CD4-positive, alpha-beta T cell treated with Interleukin-15 for 1 hour (primary cell): ENCODE measurements at places on chromosomes 5 and 9.
A peak's percentile ranks its signal among the peaks of the same experiment; 100 is the strongest.

DNA sequence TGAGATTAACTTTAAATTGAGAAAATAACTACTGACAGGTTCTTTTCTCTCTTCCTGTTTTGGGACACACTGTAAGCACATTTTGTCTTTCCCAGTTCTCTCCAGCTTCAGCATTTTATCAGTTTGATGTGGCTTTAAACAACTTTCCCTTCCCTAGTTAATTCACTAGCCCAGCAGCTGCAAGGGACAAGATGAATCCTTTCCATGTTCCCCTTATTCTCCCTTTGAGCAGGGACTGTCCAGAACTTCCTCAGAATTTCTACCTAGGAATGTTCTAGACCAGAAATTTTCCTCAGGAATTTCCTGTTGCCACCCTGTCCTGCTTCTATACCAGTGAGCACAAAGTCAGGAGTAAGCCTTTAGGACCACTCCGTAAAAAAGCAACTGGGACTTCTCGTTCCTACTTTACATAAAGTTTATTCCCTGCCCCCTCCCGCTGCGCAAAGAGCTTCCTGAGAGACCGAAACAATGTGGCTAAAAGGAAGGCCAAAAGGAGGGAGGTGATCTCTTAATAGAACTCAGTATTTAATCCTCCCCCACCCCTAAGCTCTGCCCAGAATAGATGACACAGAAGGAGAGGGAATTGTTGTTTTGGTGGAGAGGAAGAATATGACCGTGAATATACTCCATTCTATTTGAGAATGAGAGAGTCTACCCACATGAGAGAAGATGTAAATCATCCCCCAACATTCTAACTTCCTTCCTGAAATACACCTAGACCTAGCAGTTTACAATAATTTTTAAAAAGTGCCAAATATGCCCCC lies 61.9 kb downstream of the GLIS3 start:
- DNase-seq, result no peak

DNA sequence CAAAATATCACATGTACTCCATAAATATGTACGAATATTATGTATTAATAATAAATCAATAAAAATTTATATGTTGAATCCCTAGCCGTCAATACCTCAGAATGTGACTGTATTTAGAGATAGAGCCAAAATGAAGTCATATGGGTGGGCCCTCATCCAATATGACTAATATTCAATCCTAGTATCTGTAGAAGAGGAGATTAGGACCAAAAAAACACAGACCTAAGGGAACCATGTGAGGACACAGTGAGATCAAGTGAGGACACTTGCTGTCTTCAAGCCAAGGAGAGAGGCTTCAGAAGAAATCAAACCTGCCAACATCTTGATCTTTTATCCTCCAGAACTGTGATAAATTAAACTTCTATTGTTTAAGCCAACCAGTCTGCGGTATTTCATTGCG lies 3.7 kb upstream of the AMACR start:
- no peak for DNase-seq

DNA sequence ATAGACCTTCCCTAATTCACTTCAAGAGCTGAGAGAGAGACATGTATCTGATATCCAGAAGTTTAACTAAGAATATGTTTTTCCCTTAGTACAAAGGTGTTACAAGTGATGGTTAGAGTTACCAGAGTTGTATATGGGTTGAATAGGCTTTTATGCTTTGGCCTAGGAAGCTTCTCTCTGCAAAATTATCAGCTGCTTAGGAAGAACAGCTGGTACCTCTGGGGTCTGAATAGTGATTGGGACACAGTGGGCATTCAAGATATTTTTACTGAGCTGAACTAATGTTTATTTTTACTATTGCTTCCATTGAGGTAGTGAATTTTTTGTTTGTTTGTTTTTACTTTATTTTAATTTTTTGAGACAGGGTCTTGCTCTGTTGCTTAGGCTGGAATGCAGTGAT lies 67.6 kb upstream of the BASP1 start:
- no peak for DNase-seq

GRCh38 chr5:179840766-179841165 lies 17.9 kb downstream of the MRNIP start:
- peak; percentile 20 for DNase-seq

GRCh38 chr5:96520345-96520744 lies 87.3 kb upstream of the PCSK1 start:
- no peak for DNase-seq

GRCh38 chr9:26078706-26079105 lies 400.5 kb upstream of the TUSC1 start:
- no peak for DNase-seq
